Caki2 (cell line): ENCODE measurements at places on chromosomes 1 and 21.

- DNase-seq = no peak
Measured at GRCh38 chr1:246587606-246588005, 21.4 kb downstream of the CNST start.

GRCh38 chr1:26839779-26840178 is 13.3 kb downstream of the ZDHHC18 start:
- no peak for DNase-seq

DNA sequence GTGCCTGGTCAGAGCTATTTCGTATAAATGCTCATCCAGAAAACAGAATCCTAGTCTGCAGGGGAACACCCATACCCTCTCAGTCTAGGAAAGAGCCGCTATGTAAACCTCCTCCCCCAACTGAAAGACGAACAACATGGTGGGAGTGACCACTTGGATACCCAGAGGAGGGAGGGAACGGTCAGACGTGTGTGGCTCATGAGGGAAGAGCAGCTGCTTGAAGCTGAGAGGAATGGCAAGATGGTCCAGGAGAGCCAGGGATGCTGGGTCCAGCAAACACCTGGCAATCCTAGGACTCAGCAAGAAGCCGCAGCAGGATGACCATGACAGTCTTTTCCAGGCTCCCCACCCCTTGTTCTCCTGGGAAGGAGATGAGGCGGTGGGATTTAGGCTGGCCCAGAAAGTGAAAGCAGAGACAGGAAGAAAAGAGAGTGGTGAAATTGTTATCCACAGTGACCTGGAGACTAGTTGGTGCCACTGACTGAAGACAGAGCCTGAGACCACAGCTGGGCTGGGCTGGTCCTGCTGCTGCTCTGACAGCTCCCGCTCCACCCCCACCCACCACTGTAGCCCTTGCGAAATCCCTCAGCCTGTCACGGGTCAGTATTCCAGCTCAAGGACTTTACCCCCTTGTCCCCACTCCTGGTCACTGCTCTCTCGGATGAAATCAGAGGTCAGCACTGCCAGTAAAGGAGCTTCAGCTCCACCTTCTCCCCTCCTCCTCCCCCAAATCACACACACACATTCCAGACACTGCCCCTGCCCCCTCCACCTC is 3.6 kb downstream of the CERS2 start:
- peak; percentile 23 for DNase-seq

DNA sequence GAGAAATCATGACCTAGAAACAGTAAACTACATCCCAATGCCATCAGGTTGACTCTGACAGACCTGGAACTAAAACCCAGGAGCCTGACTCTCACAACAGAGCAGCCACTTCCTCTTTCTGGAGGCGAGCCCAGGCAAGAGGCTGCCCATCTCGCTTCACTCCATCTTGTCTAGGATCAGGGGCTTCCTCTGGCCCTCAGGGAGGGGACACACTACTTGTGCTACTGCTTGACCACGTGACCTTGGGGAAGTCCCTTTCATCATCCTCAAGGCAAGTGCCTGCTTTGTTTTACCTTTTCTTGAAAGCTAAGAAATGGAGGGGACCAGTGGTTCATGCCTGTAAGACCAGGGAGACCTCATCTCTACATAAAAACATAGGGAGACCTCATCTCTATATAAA is 2.6 kb upstream of the TENT5B start:
- no peak for DNase-seq

DNA sequence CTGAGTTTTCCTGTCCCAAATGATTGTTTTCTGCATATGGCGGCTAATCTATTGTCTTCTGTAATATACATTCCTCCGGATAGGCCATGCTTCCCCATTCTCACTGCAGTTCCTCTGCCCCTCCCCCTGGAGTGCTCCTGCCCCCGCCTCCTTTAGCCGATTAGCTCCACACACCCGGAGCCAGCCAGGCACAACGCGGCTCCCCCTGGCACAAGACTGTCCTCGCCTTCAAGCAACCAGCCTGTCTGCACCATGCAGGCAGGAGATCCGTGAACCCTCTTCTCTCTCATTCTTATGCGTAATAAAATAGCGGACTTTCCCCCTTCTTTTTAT is 18.0 kb downstream of the SERTAD4 start:
- DNase-seq = no peak

DNA sequence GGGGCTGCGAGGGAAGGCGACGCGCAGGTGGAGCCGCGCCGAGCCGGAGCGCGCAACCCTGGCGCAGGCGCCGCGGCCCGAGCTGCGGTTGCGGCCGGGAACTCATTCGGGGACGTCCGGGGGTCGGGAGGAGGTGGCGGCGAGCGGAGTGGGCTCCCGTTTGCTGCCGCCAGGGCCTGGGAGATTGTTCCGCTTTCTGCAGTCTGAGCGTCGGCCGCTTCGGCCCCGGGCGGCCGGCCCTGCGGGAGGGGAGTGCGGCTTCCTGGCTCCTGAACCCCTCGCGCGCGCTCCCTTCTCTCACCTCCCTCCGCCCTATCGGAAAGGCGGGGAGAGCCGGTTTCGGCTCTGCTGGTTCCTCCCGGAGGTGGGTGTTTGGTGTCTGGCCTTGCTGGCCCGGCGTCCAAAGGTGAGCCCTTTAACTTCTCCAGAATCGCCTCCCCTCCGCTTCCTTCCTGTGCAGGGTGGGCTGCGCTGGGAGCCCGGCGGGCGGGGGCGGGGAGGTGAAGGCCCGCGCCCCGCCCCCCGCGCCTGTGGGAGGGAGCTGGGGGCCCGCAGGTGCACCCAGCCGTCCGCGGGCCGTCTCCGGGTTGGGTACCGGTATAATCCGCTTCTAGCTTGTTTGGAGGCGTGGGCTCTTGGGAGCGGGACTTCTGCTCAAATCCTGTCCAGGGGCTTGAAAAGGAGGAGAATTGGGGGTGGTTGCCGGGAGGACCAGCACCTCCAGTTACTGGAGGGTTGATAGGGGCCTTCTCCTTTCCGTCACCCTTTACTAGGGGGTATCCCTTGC is 683 bp downstream of the LRRC8D start:
- peak; percentile 62 for DNase-seq

GRCh38 chr1:31154632-31155215 is 85.0 kb downstream of the NKAIN1 start:
- peak; percentile 79 for DNase-seq

- peak; percentile 61 for DNase-seq
Measured at GRCh38 chr1:162908780-162909179, 47.8 kb upstream of the CCDC190 start.

- peak; percentile 63 for DNase-seq
Measured at GRCh38 chr1:232589111-232589811, 40.7 kb downstream of the SIPA1L2 start.
